ENCODE measurements at places on chromosomes 7 and 10. TPM values are rescaled to one million over a fixed set of nuclear protein-coding genes. Genes with fewer than 3 reads are reported as not detected.

DNA sequence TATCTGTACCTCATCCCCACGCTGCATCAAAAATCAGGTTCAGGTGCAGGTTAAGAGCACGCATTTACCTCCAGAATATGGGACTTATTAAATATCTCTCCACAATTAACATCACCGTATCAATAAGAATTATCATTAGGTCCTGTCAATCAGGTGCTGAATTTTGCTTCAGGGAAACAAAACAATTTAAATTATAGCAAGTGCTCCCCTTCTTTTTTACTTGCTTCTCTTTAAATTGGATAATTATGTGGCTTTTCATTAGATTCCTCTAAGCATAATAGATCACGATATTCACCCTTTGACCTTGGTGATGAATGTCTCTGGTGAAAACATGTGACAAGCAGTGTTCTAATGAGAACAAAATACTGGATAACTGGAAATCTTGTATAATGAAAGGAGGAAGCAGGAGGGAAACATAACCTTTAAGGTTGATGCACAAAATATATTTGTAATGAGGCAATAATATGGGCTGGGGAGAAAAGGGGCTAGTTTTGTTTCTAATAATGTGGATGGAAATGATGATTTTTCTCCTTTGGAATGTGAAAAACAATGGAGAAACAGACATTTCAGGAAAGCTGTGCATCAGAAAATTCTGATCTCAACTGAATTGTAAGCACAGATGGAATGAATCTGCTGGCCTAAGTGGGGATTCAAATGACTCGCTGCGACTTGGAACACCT, 166.9 kb downstream of the SNX10 start:
- H3K4me3 ChIP-seq, result no peak overlapping the region
- peaks cover 2% of the 10 kb centered on the region for H3K27me3 ChIP-seq
- no peak overlapping the region for H3K27ac ChIP-seq
- DNase-seq, result no peak
- H3K4me1 ChIP-seq, result no peaks in the 10 kb centered on the region

- H3K4me3 ChIP-seq, result no peak overlapping the region
- H3K27ac ChIP-seq, result no peak overlapping the region
- no peak for DNase-seq
- H3K4me1 ChIP-seq, result no peaks in the 10 kb centered on the region
These were observed 31.5 kb downstream of the FGFR2 start for GRCh38 chr10:121566755-121567154.

DNA sequence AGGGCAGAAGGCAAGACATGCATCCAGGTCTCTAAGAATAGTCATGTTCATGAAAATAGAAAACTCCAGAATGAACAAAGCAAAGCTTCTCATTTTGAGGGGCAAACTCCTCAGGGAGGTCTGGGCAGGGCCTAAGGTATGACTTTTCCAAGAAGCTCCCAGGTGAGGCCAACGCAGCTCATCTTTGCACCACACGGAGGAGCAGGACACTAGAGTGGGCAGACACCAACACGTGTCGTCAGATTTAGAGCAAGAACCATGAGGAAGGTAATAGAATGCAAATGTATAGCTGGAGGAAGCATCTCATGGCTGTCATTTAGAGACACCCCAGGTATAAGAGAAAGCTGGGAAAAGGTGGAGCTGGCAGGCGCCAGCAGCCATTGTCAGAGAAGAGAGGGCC, 95.7 kb downstream of the WDFY4 start:
- H3K27me3 ChIP-seq, result no peaks in the 10 kb centered on the region
- H3K27ac ChIP-seq, result no peak overlapping the region
- DNase-seq, result no peak
- no peaks in the 10 kb centered on the region for H3K4me1 ChIP-seq

Gene FHIP2A
- total RNA-seq, result 18.4 TPM

Gene NPC1L1
- not detected for total RNA-seq

Gene FAM25A
- not detected for total RNA-seq

Gene GRM8
- not detected for total RNA-seq

Gene KLLN
- total RNA-seq, result 0.30 TPM

Gene SRGN
- 400 TPM for total RNA-seq

- no peaks in the 10 kb centered on the region for H3K4me1 ChIP-seq
- H3K4me3 ChIP-seq, result no peak overlapping the region
- no peaks in the 10 kb centered on the region for H3K36me3 ChIP-seq
- no peak for DNase-seq
These were observed 98.8 kb downstream of the CACNB2 start for GRCh38 chr10:18238870-18239485.

DNA sequence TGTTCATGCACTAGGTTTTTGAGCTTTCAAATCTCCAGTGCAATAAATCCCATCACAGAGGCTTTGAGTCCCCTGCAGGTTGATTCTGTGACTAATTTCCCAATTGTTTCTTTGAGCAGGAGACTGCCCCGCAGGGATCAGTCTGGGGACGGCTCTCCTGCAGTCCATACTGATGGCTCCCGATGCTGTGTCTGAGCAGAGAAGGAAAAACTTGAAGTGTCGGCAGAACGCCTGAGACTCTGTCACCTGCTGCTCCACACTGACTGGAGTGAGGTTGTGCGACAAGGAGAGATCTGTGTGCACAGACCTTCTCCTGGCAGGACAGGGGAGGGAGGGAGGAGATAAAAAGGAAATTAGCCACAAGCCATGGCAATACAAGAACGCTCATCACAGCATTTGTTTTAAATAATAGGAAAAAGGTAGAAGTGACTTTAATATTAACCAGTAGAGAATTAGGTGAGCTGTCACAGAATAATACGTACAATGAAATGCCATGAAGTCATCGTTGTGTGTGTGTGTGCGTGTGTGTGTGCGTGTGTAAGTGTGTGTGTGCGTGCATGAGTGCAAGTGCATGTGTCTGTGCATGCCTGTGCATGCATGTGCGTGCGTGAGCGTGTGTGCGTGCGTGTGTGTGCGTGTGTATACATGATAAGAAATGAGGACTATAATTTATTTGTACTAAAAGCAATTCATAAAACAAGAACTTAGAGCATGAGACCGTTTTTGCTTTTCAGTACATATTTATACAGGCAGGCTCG, 38.2 kb downstream of the HTR5A start:
- H3K4me3 ChIP-seq, result no peak overlapping the region
- peaks cover 21% of the 10 kb centered on the region for H3K27me3 ChIP-seq
- H3K27ac ChIP-seq, result no peak overlapping the region

GRCh38 chr10:110758898-110759297, 112.8 kb upstream of the PDCD4 start:
- H3K27ac ChIP-seq, result no peak overlapping the region
- H3K27me3 ChIP-seq, result peaks cover 3% of the 10 kb centered on the region
- H3K4me3 ChIP-seq, result no peak overlapping the region
- no peaks in the 10 kb centered on the region for H3K36me3 ChIP-seq
- H3K4me1 ChIP-seq, result peaks cover 12% of the 10 kb centered on the region

- H3K4me1 ChIP-seq, result no peaks in the 10 kb centered on the region
- no peak overlapping the region for H3K27ac ChIP-seq
- H3K4me3 ChIP-seq, result no peak overlapping the region
- DNase-seq, result no peak
- H3K27me3 ChIP-seq, result no peaks in the 10 kb centered on the region
- no peaks in the 10 kb centered on the region for H3K36me3 ChIP-seq
These were observed 668.4 kb upstream of the NRP1 start for GRCh38 chr10:34002896-34003295.

GRCh38 chr7:153832160-153832559, 220.0 kb upstream of the DPP6 start:
- H3K27ac ChIP-seq, result no peak overlapping the region
- H3K27me3 ChIP-seq, result no peaks in the 10 kb centered on the region
- no peak for DNase-seq
- no peaks in the 10 kb centered on the region for H3K36me3 ChIP-seq
- no peak overlapping the region for H3K4me3 ChIP-seq

DNA sequence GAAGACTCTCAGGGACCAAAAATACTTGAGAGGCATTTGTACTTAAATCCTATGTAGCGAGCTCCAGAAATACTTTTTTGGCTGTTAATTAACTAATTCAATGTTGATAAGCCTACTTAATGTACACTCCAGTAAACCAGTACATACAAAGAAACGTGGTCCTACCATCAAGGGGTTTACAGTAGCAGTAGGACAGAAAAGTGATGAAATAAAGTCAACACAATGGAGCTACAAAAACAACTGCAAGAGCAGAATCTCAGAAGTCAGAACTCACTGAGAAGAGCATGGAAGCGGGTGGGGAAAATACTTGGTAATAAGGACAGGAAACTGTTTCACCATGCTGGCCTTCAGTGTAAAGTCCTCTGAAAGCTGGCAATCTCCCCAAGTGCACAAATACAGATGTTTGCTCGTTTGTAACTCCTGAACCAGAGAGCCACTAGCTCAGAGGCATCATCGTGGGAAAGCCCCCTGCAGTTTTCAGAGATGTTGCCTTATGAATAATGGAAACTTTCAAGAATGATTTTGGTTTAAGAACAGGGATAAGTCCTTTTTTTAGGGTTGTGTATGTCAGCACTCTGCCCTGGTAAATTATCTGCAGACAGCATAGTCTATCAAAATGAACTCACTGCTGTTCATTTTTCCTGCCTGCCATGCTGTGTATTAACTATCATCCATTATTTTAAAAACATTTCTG, 233.2 kb downstream of the SORCS1 start:
- H3K4me3 ChIP-seq, result no peak overlapping the region
- H3K27ac ChIP-seq, result no peak overlapping the region
- DNase-seq, result no peak
- no peaks in the 10 kb centered on the region for H3K27me3 ChIP-seq

- no peaks in the 10 kb centered on the region for H3K27me3 ChIP-seq
- DNase-seq, result no peak
- H3K27ac ChIP-seq, result peak overlapping the region; percentile 74
These were observed 535 bp upstream of the EPC1 start for GRCh38 chr10:32347363-32348022.

Gene MARVELD1
- 1.9 TPM for total RNA-seq

GRCh38 chr7:31076641-31077310, 24.7 kb downstream of the ADCYAP1R1 start:
- no peak overlapping the region for H3K27ac ChIP-seq
- H3K4me3 ChIP-seq, result no peak overlapping the region
- H3K27me3 ChIP-seq, result peaks cover 9% of the 10 kb centered on the region
- no peaks in the 10 kb centered on the region for H3K4me1 ChIP-seq
- no peak for DNase-seq
- H3K36me3 ChIP-seq, result no peaks in the 10 kb centered on the region

- peak; percentile 53 for DNase-seq
- H3K27me3 ChIP-seq, result no peaks in the 10 kb centered on the region
- no peak overlapping the region for H3K4me3 ChIP-seq
- H3K4me1 ChIP-seq, result peaks cover 4% of the 10 kb centered on the region
- no peak overlapping the region for H3K27ac ChIP-seq
These were observed 59.8 kb downstream of the CSGALNACT2 start for GRCh38 chr10:43197834-43198681.

Gene PTF1A
- not detected for total RNA-seq

Gene DRGX
- not detected for total RNA-seq

DNA sequence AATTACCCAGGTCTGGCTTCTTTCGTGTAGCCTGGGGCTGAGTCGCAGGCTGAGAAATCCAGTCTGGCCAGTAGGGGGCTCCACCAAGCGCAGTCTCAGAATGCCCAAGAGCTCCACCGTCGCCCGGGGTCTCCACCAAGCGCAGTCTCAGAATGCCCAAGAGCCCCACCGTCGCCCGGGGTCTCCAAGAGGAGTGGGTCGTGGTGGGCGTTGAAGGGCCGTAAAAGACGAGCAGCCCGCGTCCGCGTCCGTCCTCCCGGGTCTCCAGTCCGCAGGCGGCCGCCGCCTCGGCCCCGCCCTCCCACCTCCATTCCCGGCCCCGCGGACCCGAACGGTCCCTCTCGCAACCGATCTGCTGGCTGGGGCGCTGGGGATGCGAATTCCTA, 892 bp upstream of the ZYX start:
- no peaks in the 10 kb centered on the region for H3K27me3 ChIP-seq
- H3K4me1 ChIP-seq, result peaks cover 39% of the 10 kb centered on the region
- H3K27ac ChIP-seq, result peak overlapping the region; percentile 89
- DNase-seq, result peak; percentile 93

GRCh38 chr7:11376529-11376928, 402.9 kb downstream of the PHF14 start:
- no peak overlapping the region for H3K27ac ChIP-seq
- no peaks in the 10 kb centered on the region for H3K36me3 ChIP-seq
- no peaks in the 10 kb centered on the region for H3K4me1 ChIP-seq
- no peak overlapping the region for H3K4me3 ChIP-seq
- no peaks in the 10 kb centered on the region for H3K27me3 ChIP-seq

Gene RPEL1
- total RNA-seq, result not detected

GRCh38 chr7:18290865-18291264, 204.7 kb upstream of the HDAC9 start:
- H3K36me3 ChIP-seq, result no peaks in the 10 kb centered on the region
- H3K4me1 ChIP-seq, result peaks cover 12% of the 10 kb centered on the region
- H3K27me3 ChIP-seq, result peaks cover 21% of the 10 kb centered on the region
- no peak for DNase-seq
- no peak overlapping the region for H3K27ac ChIP-seq
- H3K4me3 ChIP-seq, result no peak overlapping the region

Gene YKT6
- 51.0 TPM for total RNA-seq

- no peak overlapping the region for H3K27ac ChIP-seq
- H3K36me3 ChIP-seq, result peaks cover 3% of the 10 kb centered on the region
- H3K4me3 ChIP-seq, result no peak overlapping the region
- no peaks in the 10 kb centered on the region for H3K4me1 ChIP-seq
These were observed 52.0 kb upstream of the NKX6-2 start for GRCh38 chr10:132837905-132838304.

DNA sequence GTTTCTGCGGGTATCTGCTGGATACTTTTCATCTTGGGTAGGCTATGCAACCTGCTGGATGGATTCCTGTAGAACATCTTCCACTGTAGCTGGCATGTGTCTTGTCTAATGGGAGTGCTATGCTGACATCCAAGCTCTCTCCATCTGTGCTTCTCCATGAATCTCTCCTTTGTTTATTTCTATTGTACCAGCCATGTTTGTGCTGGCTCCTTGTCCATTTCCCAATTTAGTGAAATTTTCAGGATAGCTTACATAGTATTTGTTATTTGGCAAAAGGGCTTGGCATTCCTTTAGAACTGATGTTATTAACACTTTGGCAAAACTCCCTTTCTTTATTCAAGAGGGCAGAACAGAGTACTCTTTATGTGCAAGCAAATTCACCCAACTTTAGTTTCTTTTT, 198.0 kb downstream of the CSTF2T start:
- H3K27ac ChIP-seq, result no peak overlapping the region
- no peak overlapping the region for H3K4me3 ChIP-seq
- no peaks in the 10 kb centered on the region for H3K4me1 ChIP-seq
- no peaks in the 10 kb centered on the region for H3K36me3 ChIP-seq

DNA sequence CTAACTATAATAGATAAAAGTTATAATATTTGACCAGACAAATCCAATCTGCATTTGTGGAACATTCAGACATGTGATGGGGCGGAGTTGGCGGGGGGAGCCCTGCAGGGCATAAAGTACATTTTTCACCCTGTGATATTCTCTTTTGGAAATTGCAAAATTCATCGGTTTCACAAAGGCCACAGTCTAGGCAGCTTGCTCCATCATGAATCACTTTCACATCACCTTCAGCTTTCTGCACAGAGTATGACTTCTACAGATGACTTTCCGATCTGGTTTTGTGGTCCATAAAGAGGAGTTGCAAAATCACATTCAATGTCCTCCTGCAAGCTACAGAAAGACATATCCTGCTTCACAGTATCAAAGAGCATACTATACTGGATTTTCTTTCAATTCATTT, 51.4 kb upstream of the APBB1IP start:
- no peak for DNase-seq
- peaks cover 7% of the 10 kb centered on the region for H3K27me3 ChIP-seq
- peaks cover 7% of the 10 kb centered on the region for H3K4me1 ChIP-seq
- H3K4me3 ChIP-seq, result no peak overlapping the region

Gene WDFY4
- total RNA-seq, result 0.09 TPM

GRCh38 chr7:45136106-45137060, 21.2 kb upstream of the RAMP3 start:
- H3K4me3 ChIP-seq, result no peak overlapping the region
- no peaks in the 10 kb centered on the region for H3K27me3 ChIP-seq
- peak; percentile 82 for DNase-seq
- H3K36me3 ChIP-seq, result no peaks in the 10 kb centered on the region

- H3K4me3 ChIP-seq, result no peak overlapping the region
- peaks cover 3% of the 10 kb centered on the region for H3K4me1 ChIP-seq
- no peak for DNase-seq
These were observed 126.2 kb downstream of the MDFIC start for GRCh38 chr7:115047958-115048720.
